ENCODE measurements at places on chromosomes 6 and 20.

- DNase-seq, result peak; percentile 53
Observed at GRCh38 chr20:24917797-24918578, 31.1 kb upstream of the CST7 start.

GRCh38 chr6:105389543-105389942 is 13.3 kb downstream of the PREP start:
- DNase-seq, result no peak

GRCh38 chr6:20370393-20370792 is 31.3 kb upstream of the E2F3 start:
- no peak for DNase-seq

DNA sequence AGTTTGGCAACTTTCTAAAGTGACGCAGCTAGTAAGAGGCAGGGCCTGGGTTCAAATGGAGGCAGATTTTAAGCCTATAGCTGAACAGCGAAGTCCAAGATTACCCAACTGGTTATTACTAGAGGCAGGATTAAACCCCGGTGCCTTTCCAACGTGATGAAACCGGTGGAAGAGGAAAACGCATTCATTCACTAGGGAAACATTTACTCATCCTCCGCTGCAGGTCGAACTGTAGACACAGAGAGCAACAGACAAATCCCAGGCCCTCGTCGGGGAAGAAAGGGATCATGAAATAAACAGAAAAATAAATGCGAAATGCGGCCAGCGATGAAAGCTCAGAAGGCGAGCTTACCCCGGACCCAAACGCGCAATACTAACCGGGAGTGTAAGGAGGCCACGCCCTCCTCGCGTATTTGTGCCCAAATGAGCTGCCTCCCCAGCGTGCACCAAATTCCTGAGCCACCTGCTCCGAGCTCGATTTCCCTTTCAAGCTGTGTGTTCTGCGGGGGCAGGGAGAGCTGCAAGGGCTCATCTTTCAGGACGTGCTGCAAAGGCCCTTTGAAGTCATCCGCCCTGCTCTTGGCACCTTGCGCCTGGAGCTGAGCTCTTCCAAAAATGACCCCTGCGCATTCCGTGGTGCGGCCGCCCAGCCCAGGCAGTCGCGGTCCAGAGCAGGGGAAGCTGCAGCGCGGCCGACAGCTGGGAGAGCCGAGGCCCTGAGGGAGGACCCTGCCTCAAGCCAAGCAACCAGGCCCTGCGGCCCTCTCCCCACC is 46.9 kb downstream of the PDYN start:
- DNase-seq, result no peak

DNA sequence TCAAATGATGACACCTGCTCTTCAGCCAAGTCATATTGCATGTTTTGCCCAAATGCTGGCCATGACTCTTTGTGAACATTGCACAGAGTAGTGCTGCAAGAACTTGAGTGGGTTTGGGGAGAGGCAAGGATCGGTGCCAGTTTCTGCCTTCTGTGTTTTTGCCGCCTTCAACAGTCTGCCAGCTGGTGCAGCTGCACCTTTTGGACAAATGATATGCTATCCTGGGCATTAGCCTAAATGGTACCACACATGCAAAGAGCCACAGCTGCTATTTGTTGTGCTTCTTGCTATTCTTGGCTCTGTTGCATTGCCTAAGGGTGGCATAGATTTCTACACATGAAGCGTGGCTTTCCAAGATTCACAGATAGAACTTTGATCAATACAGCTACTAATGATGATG is 189.0 kb upstream of the CCN2 start:
- DNase-seq, result no peak

GRCh38 chr6:30862156-30862875 is 22.0 kb upstream of the DDR1 start:
- DNase-seq, result no peak
